ENCODE measurements at places on chromosomes 1 and 21.
A peak's percentile ranks its signal among the peaks of the same experiment; 100 is the strongest.

GRCh38 chr1:14602136-14602535, 3.7 kb downstream of the KAZN start:
- no peak for DNase-seq

DNA sequence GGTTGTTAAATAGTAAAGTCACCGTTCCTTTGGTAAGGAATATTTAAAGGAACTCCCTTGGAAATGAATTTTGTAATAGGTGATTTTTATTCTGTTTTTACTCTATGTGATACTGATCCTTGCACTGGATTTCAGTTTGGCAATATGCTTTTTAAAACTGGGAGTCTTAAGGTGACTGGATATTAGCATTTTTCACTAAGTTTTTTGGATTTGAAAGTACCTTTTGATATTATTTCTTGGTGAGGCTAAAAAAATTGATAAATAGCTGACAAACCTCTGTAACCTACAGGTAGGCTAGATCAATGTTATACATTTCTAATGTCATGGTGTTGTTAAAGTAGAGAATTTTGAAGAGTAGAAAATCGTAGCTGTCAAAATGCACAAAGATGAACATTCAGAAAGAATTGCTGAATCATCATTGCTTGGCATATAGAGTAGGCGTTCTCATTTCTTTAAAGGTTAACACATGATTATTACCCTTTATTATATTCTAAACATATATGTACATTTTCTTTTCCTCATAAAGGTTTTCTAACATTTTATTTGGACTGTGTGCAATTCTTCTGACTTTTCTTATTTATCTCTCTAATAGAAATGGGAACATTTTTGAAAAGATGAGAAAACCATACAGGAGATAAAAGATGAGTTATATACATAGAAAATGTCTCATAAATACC, 1.5 kb upstream of the DNAJB4 start:
- DNase-seq: no peak

GRCh38 chr1:191669629-191670028, 488.6 kb upstream of the RGS18 start:
- no peak for DNase-seq

DNA sequence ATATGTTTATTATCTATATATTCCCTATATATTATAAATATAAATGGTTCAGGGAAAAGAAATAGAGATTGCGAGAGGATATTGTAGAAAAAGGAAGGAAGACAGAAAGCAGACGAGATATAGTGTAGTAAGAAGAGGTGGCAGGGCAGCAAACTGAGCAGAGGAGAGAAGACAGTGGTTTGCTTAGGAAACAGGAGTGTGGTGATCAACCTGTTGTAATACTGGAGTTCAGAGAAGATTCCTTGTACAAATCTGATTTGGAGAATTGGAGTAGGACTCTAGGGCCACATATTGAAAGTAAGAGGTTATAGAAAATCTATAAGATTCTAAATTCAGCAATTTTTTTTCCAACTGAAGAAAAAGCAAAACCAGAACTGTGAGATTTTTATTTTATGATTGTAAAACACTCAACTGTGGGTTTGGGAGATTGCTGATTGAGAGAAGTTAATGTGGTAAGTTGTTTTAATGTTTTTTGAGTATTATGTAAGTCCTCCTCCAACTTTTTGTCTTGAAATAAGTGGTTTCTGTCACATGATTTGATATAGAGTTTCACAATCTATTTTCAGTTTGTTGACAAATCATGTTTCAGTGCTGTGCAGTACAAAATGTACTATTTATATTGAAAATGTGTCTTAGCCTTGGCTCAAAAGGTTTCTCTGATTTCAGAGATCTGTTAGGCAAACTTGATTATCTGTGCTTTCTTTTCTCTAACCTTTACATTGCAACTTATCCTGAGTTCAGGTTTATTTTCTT, 9.6 kb upstream of the AMY2B start:
- DNase-seq: no peak

GRCh38 chr1:17314491-17314971, 6.5 kb downstream of the PADI4 start:
- no peak for DNase-seq

DNA sequence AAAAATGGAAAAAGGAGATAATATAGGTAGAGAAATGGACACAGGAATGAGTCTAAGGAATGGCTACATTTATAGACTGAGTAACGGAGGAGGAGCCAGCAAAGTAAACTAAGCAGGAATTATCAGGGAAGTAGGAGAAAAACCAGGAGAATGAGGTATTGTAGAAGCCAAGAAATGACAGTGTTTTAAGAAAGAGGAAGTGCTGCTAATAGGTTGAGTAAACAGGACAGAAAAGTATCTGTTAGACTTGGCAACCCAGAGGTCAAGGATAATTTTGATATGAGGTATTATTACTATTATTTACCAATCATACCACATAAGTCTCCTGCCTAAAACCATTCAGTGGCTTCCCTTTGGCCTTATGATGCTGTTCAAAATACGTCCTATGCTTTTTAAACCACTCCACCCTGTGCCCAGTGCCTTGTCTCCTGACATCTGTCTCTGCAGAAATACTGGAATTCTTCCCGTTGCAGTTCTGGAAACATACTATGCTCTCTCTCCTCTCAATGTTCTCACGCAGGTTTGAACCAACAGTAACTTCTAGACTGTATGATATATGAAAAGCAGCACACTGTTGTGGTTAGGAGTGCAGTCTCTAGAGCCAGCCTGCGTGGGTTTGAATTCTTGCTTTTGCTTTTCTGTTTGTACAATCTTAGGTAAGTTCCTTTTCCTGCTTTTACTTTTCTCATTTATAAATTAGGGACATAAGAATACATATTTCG, 24.6 kb upstream of the NEK7 start:
- DNase-seq: no peak

DNA sequence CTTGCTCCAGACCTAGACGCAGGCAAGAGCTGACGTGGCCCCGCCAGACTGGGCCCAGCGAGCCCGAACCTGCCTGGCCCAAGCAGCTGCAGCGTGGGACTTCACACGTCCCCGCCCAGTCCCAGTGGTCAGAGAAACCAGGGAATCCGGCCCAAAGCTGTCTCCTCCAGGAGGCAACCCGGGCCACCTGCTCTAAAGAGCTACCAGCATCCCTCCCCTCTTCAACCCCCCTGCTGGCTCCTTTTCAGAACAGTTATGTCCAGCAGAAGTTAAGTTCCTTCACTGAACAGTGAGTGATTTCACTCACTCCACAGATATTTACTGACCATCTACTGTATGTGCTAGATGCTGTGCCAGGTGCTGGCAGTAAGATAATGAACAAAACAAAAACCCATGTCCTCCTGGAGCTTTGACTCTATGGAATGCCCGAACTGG, 2.1 kb upstream of the EFNA1 start:
- DNase-seq: no peak

DNA sequence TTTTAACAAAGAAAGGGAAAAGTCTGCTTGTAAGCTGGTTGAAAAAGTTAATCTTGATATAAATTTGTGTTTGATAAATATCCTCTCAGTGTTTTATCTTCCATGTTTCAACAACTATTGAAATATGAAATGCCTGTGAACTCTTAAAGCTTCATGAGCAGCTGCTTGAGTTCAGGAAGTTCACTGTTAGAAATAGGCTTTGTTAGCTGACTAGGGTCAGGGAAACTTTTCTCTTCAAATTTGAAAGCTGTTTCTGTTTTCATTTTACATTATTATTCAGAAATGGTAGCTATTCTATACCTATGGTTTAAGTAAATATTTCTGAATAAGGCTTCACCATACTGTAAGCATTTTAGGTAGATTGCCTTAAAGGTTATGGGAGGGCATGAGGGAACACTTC, 191.7 kb downstream of the HS2ST1 start:
- no peak for DNase-seq

- no peak for DNase-seq
Observed at GRCh38 chr1:61081144-61081685, 1.1 kb upstream of the NFIA start.

DNA sequence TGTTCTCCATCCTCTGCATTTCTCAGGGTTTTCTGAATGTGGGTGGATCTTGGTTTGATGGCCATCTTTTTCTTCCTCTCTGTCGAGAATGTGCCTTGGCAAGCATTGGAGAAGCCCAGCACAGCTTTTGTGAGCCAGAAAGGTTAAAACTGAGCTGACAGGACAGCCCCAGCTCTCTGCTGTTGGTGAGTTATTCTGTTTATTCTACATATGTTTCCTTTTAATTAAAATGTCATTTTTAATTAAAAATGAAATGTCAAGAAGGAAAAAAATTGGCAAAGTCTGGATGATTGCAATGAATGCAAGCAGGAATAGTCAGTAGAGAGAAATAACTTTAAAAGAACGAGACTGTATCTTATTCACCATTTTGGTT, 325.8 kb downstream of the PTBP2 start:
- DNase-seq: no peak

- DNase-seq: no peak
Observed at GRCh38 chr1:154351363-154352068, 26.2 kb downstream of the ATP8B2 start.

DNA sequence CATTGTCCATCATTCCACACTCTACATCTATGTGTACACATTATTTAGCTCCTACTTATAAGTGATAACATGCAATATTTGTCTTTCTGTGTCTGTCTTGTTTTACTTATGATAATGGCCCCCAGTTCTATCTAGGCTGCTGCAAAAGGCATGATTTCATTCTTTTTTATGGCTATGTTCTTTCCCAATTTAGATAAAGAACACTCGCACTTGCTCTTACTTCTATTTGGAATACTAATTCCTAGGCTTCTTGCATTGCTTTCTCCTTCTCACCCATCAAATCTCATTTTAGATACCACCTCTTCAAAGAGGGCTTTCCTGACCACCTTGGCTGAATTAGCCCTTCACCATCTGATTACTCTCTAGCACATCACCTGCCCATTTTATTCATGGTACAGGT, 3.0 kb upstream of the RGS4 start:
- no peak for DNase-seq

- no peak for DNase-seq
Observed at GRCh38 chr1:56463376-56463775, 116.0 kb downstream of the PLPP3 start.

DNA sequence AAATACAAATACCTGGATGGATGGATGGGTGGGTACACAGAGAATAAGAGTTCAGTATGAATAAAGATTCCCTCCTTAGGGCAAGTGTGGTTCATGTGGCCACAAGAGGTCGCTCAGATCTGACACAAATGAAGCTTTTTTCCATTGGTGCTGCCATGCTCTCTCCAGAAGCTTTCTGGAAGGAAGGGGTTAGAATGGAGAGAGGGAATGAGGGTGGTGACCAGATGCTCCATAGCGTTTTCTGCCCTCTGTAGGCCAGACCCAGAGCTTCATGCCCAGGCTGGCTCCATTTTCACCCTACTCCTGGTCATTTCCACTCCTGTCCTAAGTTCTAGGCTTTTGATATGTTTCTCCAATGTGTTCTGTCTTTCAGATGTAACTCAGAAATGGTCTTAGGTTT, 3.3 kb upstream of the FCRL6 start:
- no peak for DNase-seq

GRCh38 chr1:90295534-90295933, 300.6 kb downstream of the ZNF326 start:
- no peak for DNase-seq

GRCh38 chr1:87318056-87318650, 10.5 kb upstream of the LMO4 start:
- no peak for DNase-seq

GRCh38 chr1:116168277-116169032, 57.3 kb downstream of the MAB21L3 start:
- DNase-seq: peak; percentile 81

DNA sequence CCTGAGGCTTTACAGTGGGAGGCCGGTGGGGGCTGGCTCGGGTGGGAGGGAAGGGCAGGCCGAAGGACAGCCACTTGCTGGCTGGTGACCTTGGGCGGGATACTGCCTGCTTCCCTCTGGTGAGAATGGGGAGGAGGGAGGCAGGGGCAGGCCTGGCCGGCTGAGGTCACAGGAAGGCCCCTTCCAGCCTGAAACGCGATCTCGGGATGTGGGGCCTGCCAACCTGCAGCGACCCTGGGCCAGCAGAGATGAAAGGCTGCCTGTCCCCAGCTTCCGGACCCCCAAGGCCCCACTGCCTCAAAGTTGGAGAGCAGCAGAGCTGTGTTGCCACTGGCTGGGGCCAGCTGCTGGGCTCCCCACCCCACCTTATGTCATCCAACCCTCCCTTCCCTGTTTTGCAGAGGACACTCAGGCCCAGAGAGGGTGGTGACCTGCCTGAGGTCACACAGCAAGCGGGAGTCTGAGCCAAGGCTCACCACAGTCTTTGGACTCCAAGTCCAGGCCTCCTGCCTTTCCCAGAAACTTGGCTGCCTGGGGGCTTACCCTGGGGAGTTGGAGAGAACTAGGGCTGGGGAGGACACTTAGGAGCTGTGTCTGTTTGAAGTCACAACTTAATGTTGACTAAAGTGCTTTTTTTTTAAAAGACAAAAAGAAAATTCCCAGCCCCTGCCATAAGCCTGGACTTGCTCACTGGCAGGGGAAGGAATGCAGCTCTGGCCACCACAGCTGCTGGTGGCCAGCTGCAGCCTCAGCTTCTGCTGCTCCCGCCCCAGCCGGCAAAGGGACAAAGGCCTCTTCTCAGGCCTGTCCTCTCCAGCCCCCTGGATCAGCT, 14.8 kb upstream of the WASF2 start:
- DNase-seq: no peak

DNA sequence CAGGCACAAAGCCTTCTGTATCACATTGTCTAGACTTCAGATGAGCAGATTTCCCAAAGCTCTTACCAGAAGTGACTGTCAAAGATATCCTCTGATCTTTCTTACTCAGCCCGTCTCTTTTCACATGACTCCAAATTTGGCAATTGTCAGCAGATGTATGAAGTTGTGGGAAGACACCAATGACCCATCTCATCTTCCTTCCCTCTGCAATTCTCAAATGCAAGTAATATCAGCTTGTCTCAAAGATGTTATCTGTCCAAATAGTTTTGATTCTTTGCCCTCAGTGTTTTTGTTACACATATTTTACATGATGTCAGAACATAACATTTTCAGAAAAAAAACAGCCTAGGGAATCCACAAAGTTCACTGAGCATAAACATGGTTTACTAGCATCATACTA, 45.1 kb upstream of the RGS2 start:
- no peak for DNase-seq
